ENCODE measurements at places on chromosomes 4 and X.

- no peak for DNase-seq
Observed at GRCh38 chr4:82398263-82398662, 24.5 kb upstream of the HNRNPD start.

DNA sequence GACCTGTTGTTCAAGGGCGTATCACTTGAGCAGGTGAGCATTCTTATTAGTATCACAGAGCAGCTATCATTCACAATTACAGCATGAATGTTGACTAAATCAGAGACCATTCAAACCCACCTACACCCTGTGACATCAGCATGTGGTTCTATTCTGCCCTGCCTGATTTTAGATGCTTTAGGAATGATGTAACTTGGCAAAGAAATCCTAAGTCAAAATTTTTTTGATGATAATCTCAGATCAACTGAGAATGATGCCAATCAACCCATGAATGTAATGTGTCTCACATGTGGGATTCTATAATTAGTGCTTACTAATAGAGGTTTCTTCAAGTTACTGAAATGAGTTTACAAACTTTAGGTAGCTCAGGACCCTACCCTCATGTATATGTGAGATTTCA lies 13.4 kb upstream of the CHIC2 start:
- DNase-seq: no peak

DNA sequence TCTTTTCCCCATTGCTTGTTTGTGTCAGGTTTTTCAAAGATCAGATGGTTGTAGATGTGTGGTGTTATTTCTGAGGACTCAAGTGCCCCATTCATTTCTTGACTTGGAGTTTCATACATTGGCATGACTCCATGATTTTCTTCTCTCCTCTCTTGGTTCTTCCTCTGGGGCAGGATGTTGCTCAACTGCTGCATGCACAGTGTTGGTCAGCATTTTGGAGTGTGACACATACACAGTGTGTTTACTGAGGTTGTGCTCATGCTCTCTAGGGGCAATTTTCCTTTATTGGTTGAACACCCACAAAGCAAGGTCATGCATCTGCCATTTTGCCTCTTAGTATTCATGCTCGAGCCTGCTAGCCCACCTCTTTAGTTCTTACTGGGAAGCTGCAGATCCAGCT lies 1993.8 kb downstream of the ARAP2 start:
- DNase-seq: no peak

- no peak for DNase-seq
Observed at GRCh38 chr4:38132843-38133662, 172.9 kb downstream of the PTTG2 start.

DNA sequence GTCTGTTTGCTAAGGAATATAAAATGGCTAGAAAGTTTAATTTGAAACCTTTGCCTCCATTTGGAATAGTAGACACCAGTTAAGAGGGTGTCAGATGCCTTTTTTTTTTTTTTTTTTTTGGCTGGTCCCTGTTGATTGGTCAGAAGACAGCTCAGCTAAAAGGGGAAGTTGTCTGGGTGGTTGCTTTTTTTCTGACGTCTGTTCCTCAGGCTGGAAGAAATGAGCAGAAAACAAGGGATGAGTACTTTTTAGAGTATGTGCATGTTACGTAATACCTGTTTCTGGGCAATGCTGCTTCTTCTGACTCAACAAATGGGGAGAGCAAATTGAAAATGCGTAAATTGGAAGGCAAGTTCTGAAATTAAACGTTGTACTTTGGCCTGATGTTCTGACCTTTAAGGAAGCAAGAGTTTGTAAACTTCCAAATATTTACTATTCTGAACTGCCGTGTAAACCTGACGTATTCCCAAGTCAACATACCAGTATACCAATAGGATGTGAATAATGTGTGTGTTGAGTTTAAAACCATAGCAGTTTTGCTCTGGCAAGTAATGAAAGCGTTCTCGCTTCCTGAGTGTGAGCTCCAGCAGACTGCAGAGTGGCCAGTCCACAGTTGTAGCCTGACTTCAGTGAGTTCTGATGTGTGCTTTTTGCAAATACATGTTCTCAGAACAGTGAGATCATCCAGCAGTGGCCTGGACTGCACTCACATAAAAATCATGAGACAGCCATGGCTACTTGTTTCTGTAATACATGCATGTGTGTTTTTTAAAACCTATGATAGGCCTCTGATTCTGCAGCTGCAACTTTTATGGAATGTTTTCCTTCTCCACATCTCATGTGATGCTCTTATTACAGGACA lies 1.7 kb downstream of the SAT1 start:
- DNase-seq: peak; percentile 82

- no peak for DNase-seq
Observed at GRCh38 chr4:108139089-108139488, 29.6 kb downstream of the LEF1 start.

GRCh38 chr4:137540356-137540755 lies 8.1 kb upstream of the PCDH18 start:
- DNase-seq: no peak

GRCh38 chrX:109845996-109846395 lies 112.9 kb upstream of the ACSL4 start:
- no peak for DNase-seq

- DNase-seq: no peak
Observed at GRCh38 chr4:153645183-153645582, 38.9 kb upstream of the TLR2 start.

DNA sequence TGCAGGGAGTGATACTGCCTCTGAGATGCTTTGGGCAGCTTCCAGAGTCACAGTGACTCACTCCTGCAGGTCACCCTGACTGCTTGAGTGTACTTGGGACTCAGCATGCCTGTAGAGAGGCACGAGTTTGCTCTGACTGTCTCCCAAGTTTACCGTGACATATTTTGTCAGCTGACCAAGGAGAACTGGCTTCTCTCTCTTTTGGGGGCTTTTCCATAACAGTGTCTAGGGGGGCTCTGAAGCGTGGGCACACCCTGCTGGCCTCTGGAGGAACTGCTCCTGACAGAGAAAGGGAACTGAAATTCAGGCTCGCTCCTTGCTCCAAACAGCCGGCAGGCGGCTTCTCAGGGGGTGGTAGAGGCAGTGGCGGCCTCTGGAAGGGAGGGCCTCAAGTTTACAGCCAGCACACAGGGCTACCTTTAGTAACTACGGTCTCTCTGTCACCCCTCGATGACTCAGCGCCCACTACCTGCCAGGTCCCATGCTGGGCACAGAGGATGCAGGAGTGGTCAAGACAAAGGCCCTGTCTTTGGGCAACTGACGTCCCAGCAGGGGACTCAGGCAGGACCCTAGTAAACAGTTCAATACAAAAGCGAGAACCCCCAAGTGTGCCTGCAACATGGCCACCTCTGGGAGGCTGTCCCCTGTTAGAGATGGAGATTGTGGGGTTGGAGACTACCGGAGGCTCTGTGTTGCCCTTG lies 17.8 kb downstream of the ZNF185 start:
- DNase-seq: peak; percentile 59

DNA sequence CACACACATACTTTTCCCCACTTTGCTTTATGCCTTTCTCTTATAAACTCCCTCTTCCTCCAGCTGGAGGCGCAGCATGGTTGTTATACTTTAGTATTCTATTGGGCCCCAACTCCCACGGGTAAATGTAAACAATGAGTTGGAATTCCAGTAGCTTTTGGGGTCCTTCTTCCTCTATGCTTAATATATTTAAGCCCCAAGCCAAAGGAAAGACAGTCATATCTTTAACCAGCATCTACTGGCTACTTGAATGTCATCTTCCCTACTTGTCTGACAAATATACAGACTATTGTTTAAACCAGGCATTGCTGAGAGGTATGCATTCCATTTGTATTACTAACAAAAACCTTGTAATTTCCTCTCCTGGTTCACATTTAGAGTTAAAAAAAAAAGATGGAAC lies 72.9 kb downstream of the WDR19 start:
- no peak for DNase-seq

- DNase-seq: no peak
Observed at GRCh38 chr4:186823989-186824388, 100.3 kb upstream of the FAT1 start.

- no peak for DNase-seq
Observed at GRCh38 chr4:64095398-64095797, 313.9 kb downstream of the TECRL start.

- no peak for DNase-seq
Observed at GRCh38 chr4:70591955-70592582, at the start of gene AMBN. Gene AMBN (plus strand): TSS chr4:70592256. CDS start chr4:70592359, 103 bp downstream.

DNA sequence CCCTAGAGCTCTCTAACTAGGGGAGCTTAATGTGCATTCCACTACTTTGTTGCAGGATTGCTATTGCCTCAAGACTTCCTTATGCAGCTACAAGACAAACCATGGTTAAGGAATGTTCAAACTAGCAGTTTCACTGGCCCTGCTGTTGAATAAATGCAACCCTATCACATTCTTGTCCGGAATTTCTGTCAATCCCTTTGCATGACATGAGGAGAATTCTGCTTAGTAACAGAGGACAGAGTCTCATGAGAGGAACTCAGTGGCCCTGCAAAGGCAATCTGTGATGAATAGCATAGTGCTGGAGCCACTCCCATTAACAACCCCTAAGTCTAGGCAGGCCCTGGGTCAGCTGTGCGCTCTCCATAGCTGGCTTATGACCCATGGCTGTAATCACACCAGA lies 30.7 kb upstream of the SGMS2 start:
- DNase-seq: no peak

DNA sequence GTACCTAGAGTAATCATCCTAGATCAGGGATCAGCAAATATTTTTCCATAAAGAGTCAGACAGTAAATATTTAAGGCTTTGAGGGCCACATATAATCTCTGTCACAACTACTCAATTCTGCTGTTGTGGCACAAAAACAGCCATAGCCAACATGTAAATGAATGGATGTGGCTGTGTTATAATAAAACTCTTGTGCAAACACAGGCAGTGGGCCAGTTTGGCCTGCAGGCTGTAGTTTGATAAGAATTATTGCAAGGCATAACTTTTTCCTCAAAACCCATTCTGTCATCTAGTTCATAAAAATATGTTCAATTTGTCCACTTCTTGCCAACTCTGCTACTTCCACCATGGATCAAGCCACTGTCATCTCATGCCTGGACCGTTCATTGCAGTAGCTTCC lies 39.4 kb upstream of the SHROOM4 start:
- no peak for DNase-seq

DNA sequence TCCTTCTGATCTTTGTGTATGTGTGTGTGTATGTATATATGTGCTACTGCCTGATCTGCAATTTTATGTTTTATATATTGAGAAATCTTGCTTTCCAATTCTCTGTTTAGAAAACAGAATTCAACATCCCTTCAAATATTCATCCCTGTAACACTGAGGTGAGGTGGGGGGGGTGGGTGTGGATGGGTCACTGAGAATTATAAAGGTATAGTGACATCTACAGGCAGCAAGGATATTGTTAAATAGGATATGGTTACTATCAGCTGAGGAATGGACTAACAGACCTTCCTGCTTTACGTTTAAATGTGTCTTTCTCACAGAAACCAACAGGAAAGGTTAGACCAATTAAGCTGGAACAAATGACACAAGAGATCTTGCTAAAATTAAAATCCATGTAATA lies 19.0 kb upstream of the MAGEB2 start:
- no peak for DNase-seq

GRCh38 chr4:183329954-183330742 lies 7.9 kb upstream of the CLDN24 start:
- DNase-seq: no peak

DNA sequence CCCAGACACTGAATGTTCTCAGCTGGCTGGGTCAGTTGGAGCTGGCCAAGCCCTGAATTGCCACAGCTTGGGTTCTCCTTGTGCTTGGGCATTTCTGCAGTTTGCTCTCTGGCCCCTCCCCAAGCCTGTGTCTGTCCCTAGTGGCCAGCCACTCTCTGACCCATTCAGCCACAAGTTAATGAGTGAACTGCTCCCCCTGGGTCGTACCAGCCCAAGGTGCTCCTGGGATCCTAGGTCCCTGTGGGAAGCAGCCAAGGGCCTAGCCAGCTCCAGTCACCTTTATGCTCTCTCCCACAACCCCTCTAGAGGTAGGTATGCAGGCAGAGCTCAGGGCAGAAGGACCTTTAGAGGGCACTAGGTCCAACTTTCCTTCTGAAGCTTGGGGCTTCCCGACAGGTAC lies 51.5 kb downstream of the STARD8 start:
- peak; percentile 67 for DNase-seq

DNA sequence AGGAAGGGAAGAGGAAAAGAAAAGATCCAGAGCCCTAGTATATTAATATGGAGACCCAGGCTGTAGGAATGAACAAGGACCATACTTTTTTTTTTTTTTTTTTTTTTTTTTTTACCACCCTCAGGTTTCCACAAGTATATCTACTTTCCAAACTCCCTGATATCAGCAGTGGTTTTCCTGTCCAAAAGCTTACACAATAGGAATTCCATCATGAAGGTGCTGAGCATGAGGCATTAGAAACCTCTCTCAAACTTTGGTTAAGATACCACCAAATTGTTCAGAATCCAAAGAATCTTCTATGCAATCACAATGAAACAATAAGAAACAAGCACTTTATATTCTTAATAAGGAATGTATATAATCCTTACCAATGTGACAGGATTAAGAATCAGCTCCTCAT lies 26.5 kb downstream of the RPS6KA3 start:
- DNase-seq: no peak

- no peak for DNase-seq
Observed at GRCh38 chr4:45007508-45007907, 281.2 kb upstream of the GNPDA2 start.

DNA sequence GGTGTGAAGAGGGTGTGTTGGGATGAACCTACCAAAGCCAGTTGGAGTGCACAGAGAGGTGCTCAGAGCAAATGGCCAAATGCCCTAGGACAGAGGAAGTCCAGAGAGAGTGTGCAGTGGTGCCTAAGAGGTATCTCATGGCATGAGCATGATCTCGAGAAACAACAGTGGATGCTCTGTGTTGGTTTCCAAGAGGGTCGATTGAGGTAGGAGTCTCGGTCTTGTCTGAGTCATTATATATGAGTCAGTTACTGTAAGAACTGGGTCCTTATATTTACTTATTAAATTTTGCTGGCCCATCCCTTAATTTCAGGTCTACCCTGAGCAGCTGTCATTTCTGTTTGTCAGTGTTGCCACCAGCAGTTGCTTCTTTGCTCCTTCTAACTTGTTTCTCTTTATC lies 86.6 kb upstream of the TMEM150C start:
- no peak for DNase-seq

DNA sequence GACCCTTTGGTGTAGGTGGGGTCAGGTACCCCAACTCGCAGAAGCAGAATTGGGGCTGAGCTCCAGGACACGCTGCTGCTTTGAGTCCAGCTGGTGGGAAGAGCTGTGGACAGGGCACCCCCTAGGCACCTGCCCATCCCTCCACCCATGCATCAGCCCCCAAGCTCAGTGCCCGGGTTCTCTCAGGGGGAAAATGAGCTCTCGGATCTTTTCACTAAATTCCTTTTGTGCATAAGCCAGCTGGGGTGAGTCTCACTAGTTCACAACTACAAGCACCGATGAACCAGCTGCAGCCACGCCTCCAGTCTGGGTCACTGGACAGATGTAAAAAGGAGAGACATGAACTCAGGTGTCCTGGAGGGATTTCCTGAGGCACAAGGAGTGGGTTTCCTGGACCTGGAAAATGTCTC lies 286.8 kb downstream of the CRLF2 start:
- no peak for DNase-seq

GRCh38 chrX:17878028-17878670 lies 17.1 kb upstream of the RAI2 start:
- DNase-seq: no peak

Measured in inflammatory macrophage treated with lipopolysaccharide for 4 hours (primary cell).